DND-41 (cell line): ENCODE measurements at places on chromosomes 1 and 21.
A peak's percentile ranks its signal among the peaks of the same experiment; 100 is the strongest.

- DNase-seq, result no peak
These were observed 64.1 kb upstream of the RNPC3 start for GRCh38 chr1:103461161-103462105.

DNA sequence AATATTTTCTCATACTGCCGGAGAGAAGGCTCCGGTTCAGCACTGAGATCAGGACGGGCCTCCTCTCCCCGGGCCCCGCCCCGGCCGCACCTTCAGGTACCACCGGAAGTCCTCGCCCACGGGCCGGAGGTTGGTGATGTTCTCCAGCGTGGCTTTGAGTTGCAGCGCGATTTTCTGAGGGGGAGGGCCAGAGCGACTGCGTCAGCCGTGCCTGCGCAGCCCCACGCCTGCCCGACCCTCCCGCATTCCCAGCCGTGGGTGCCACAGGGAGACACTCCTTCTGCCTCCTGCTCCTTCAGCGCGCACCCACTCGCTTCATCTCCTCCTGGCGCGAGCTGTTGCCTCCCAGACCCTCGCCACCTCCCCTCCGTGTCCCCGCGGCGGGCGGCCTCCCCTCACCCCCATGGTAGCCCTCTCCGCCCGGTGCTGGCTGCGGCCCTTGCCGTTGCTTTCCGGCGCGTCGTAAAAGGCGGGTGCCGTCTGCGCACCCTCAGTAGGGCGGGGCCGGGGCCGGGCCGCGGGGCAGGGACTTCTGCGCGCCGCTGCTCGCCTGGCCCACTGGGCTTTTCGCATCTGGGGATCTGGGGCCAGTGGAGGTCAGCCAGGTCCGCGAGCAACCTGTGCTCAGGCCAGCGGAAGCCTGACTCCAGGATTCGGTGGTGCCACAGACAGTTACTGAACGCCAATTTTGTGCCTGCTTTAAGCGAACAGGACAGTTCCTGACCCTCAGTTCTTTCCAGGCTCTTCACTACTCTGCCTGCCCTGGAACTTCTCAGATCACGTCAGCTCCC lies at the start of gene CZIB:
TSS of gene CZIB (minus strand) at position 464 of the 791 bp plus-strand sequence. CDS start at position 405, 59 bp downstream.
- DNase-seq, result peak; percentile 91

GRCh38 chr1:106780066-106780465 lies 276.4 kb upstream of the PRMT6 start:
- no peak for DNase-seq

DNA sequence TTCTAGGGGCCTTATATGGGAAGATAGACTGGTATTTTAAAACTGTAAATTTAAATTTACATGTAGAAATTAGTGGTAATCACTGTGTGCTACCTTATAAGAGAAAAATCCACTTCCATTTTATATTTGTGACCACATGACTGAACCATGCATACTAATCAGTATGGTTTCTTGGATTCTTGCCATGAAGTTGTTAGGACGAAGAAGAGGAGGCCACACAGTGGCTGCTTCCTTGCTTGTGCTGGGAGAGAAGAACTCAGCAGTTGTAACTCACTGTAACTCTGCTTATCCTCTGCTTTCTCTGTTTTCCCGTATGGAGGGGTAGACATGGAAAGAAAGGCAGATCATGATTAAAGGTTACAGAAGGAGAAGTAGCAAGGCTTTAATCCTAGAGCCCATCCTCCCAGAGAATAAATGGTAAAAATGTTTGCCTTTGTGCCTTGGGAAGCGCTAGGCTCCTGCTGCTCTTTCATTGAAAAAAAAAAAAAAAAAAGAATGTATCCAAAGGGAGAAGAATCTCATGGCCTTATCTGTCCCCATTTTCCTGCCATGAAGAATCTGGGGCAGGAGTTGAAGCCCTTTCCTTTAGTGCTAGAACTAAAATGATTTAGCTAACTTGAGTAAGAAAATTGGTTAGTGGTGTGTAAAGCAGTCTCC lies 32.4 kb downstream of the KCTD3 start:
- DNase-seq, result no peak

DNA sequence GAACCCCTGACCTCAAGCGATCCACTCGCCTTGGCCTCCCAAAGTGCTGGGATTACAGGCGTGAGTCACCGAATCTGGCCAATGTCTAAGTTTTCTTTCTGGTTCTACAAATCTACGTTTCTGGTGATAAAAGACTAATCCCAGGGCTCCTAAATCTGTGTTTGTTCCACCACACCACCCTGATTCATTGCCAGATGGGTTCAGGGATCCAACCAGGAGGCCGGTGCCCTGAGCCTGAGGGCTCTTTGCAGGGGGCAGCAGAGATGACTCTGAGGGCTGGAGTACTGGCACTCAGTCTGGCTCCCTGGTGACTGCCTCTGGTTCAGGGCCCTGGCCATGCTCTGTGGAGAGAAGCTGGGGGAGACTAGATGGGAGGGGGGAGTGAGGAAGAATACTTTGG lies 10.5 kb upstream of the OPRD1 start:
- DNase-seq, result no peak

DNA sequence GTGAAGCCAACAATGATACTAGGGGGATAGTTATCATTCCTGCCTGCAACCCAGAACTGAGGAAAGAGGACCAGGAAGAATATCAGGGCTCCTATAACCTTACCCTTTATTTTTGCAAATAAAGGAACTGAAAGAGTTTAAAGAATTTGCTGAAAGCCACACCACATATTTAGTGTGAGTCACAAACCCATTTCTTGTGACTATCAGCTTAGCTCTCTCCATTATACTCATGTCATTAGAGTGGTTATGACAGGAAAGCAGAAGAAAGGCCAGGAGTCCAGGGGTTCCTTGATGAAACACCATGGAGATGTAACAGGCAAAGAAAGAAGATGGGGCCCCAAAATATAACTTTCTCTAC lies 141.1 kb upstream of the SAMSN1 start:
- DNase-seq, result no peak

- no peak for DNase-seq
These were observed 51.6 kb downstream of the NEGR1 start for GRCh38 chr1:72230746-72231145.

DNA sequence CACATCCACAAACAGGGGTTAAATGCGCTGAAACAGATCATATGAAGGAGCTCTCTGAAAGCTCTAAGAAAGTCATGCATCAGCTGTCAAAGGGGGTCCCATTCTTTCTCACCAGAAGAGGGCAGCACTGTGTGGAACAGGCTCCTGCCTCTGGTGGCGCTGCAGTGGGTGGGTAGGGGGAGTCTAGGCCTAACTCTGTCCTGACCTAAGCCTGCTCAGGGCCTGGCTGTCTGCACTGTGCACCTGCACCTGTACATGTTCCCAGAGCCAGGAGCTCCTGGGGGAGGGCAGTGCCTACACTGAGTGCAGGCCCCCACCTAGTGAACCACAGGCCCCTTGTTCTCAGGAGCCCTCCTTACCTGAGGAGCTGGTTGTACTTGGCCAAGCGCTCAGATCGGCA lies 16.0 kb downstream of the ENO1 start:
- DNase-seq, result peak; percentile 68

DNA sequence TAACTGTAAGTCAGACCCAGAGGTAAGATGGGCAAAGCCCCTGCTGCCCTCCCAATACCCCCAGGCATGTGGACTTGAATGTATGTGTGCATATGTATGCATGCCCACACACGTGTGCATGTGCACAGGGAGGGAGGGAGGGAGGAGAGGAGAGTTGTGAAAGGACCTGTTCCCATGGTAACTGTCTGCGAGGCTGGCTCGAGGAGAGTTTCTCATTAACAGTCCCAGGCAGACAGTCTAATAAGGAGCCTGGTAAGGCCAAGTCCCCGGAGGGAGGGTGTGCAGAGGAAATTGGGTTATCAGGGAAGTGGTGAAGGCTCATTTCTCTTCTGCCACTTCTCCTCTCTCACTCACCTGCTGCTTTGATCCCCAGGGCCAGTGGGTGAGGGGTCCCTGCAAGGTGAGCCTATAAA lies 74.9 kb downstream of the NFASC start:
- DNase-seq, result no peak

- DNase-seq, result no peak
These were observed 21.6 kb downstream of the RIT1 start for GRCh38 chr1:155889566-155889965.

GRCh38 chr1:165490175-165490574 lies 45.2 kb upstream of the RXRG start:
- DNase-seq, result no peak

DNA sequence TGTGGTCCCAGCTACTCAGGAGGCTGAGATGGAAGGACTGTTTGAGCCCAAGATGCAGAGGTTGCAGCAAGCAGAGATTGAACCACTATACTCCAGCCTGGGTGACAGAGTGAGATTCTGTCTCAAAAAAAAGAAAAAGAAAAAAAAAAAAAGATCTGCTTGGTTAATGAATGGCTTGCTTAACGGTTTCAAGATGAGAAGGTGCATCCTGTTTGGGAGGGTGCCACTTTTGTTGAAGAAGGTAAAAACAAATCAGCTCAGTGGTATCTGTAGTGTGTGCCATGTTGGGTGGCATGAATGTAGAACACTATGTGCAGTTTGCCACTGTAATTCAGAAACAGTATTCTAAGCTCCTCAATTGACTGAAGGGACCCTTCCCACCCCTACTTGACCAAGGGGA lies 94.9 kb upstream of the ETV3 start:
- DNase-seq, result no peak

DNA sequence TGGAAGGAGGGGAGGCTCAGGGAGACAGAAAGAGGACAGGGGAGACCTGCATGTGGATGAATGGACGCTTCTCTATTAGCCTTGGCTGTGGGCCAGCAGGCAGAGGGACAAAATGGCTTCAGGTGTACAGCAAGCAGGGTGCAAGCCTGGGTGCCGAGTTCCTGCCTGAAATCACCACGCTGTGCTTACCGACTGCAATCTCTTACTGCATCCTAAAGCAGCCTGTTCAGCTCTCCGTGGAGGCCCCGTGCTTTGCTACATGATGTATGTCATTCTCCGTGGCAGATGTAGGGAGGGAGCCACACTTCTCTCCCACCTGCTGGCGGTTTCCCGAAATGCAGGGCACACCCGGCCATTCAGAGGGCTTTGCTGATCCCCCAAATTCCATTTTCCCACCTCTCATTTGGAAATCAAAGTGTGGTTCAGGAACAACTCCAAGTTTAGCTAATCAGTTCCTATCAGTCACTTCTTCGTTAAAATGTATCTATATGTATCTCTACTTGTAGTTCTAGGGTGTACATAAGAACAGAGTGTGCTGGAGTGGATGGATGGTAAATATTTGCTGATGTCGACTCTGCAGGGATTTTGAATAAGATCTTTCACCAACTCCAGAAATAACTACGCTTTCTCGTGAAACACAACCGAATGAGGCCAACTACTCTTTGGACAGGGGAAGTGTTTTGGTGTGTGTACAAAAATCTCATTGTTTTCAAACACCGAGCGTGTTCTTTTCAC lies 122.3 kb upstream of the BACE2 start:
- DNase-seq, result no peak

DNA sequence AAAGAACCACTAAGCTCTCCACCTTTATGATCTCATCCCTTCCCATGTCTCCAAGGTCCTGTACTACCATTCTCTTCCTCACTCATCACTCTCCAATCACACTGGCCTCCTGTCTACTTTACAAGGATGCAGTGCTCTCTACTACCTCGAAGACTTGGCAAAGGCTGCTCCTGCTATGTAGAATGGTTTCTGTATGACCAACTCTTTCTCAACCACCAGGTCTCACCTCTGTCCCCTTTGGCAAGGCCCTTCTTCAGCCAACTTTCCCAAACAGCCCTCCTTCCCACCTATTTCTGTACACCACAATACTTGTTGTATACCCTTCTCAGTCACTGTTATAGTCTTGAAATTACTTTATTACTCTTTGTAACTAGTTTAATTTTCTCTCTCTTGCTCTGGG lies 41.2 kb downstream of the FYB2 start:
- no peak for DNase-seq

GRCh38 chr1:179824265-179824664 lies 53.3 kb downstream of the TOR1AIP2 start:
- no peak for DNase-seq

- no peak for DNase-seq
These were observed 20.6 kb downstream of the PADI2 start for GRCh38 chr1:17098446-17099317.

- no peak for DNase-seq
These were observed 35.9 kb downstream of the VPS26C start for GRCh38 chr21:37231249-37231645.

- no peak for DNase-seq
These were observed 11.6 kb upstream of the SAMD11 start for GRCh38 chr1:911875-912739.

DNA sequence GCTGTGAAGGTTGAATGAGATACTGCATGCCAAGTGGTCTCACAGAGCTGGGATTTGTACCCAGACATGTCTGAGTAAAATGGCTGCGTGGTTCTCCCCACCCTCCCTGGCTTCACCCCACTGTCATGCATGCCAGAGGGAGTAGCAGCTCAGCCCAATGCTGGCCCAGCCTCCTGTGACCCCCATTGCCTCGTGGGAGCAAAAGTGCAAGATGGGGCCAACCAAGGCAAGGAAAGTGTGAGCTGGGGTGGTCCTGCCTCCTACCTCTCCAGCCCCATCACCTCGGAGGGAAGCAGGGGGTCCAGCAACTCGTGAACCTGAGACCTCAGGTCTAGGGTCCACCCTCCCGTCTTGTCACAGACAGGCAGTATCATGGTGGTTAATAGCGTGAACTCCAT lies 209.8 kb upstream of the GRIK3 start:
- no peak for DNase-seq

DNA sequence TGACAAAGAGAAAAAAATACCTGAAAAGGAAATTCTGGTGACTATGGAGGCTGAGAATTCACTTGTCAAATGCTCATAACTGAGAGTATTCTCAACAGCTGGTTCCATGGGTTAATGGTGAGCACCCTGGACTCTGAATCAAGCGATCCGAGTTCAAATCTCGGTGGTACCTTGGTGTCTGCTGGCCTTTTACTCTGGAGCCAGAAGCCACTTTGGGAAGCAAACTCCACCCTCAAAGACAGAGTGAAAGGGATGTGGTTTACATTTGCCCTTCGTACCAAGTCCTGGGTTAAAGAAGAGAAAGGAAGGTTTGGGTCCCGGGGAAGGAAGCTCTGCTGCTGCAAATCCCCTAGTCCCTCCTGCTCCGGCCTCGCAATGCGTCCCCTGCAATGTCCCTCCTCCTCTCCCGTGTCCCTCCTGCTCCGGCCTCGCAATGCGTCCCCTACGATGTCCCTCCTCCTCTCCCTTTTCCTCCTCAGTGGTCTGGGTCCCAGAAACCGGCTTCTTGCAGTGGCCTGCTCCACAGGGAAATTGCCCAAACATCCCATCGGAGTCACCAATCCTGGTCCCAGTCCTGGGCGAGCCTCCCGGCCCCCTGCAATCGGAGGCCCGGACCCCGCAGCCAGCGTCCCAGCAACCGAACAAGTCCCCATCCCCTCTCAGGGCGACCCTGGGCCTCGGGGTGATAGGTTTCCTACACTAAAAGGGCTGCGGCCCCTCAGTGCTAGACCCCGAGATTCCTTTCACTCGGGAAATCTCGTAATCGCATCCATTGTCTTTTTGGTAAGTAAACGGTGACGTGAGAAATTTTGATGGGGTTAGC lies 129.4 kb downstream of the PPIAL4G start:
- no peak for DNase-seq

- no peak for DNase-seq
These were observed 642 bp upstream of the NT5C1A start for GRCh38 chr1:39672551-39672947.

- no peak for DNase-seq
These were observed 17.8 kb downstream of the ZNF670 start for GRCh38 chr1:247060771-247061170.
